T-cell (primary cell): ENCODE measurements at places on chromosomes 11 and 22. TPM values are rescaled to one million over a fixed set of nuclear protein-coding genes. Genes with fewer than 3 reads are reported as not detected.

DNA sequence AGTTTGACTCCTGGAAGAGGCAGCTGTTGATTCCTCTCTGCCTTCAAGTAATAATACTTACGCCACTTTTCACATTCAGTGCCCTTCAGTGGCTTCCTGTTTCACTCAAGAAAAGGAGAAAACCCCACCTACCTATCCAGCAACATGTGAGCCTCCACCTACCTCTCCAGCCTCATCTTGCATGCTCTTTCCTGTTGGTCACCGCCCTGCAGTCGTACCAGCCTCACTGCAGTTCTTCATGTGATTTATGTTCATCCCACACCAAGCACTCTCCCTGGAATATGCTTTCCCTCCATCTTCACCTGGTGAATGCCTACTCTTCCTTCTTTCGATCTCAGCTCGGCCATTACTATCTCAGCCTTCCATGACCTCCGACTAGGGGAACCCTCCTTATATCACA, 21.8 kb upstream of the YWHAH start:
- no peaks in the 10 kb centered on the region for H3K36me3 ChIP-seq
- no peak for DNase-seq
- H3K27me3 ChIP-seq: no peaks in the 10 kb centered on the region
- H3K27ac ChIP-seq: no peak overlapping the region

DNA sequence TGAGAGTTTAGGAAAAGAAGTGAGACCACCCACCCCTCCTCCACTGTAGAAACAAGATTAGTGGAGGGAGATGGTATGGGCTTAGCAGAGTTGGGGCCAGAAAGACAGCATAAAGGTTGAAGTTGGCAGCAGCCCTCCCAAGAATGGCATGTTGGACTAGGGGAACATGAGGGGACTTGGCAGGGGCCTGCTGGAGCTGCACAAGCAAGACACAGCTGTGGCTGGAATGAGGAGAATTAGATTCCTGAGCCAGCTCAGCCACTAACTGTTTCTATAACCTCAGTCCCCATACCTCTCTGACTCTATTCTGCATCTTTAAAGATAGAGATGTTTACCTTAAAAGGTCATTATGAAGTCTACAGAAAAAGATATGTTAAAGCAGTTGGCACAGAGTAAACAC, 13.2 kb downstream of the MAP6 start:
- H3K4me1 ChIP-seq: no peaks in the 10 kb centered on the region
- no peaks in the 10 kb centered on the region for H3K36me3 ChIP-seq
- no peak overlapping the region for H3K27ac ChIP-seq
- peaks cover 2% of the 10 kb centered on the region for H3K27me3 ChIP-seq
- H3K4me3 ChIP-seq: no peak overlapping the region

- no peaks in the 10 kb centered on the region for H3K4me1 ChIP-seq
- H3K27me3 ChIP-seq: peaks cover 13% of the 10 kb centered on the region
- no peak overlapping the region for H3K27ac ChIP-seq
- DNase-seq: no peak
These were observed 160.3 kb downstream of the MN1 start for GRCh38 chr22:27641049-27641795.

- no peak overlapping the region for H3K27ac ChIP-seq
- no peak overlapping the region for H3K4me3 ChIP-seq
- no peaks in the 10 kb centered on the region for H3K36me3 ChIP-seq
- H3K4me1 ChIP-seq: no peaks in the 10 kb centered on the region
These were observed 84.5 kb downstream of the AASDHPPT start for GRCh38 chr11:106161775-106162634.

- H3K27me3 ChIP-seq: peaks cover 2% of the 10 kb centered on the region
- no peaks in the 10 kb centered on the region for H3K4me1 ChIP-seq
- H3K27ac ChIP-seq: no peak overlapping the region
These were observed 25.4 kb upstream of the SMTN start for GRCh38 chr22:31055635-31056159.

DNA sequence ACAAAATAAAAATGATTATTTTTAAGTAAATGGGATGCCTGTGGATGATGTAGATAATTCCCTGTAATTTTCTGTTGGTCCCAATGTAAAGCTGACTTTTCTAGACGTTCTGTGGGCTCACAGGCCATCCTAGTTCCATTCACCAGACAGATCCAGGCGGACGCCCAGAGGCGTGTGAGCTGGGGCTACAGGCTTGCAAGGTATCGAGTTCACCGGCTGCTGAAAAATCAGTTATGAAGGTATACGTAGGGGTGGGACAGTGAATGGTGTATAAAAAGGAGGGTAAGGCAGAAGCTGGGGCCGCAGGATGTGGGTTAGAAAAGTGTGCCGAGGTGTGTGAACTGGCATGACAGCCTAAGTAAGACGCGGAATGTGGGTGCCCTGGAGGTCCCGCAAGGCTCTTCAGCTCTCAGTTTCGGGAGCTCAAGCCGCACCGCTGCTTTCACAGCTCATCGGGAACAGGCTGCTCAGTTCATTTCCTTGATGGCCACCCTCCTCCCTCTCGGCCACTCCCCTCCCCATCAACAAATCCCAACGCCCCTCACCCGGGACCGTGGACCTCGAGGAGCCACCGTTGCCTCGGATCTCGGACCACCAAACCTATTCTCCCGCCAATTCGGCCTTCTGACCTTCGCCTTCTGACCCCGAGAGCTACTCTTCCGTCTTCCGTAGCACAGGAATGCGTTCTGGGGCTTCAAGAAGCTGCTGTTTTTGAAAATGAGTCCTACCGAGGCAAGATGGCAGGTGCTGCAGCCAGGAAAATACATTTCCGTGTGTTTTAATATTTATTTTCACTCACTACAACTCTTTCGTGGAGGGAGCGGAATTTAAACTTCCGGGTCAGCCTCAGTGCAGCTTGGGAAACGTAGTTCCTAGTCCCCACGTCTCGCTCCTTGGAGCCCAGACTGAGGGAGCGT, at the start of gene XNDC1N:
Gene XNDC1N, minus strand, starts transcription at position 775 of the 917 bp plus-strand sequence. CDS start 5,241 bp downstream, outside the sequence.
- peak; percentile 83 for DNase-seq
- H3K27ac ChIP-seq: peak within 1 kb of the TSS; percentile 91
- peaks cover 11% of the 10 kb centered on the region for H3K36me3 ChIP-seq
- peaks cover 16% of the 10 kb centered on the region for H3K4me1 ChIP-seq
- H3K27me3 ChIP-seq: no peaks in the 10 kb centered on the region

GRCh38 chr11:16093889-16094653, 262.3 kb downstream of the SOX6 start:
- H3K36me3 ChIP-seq: no peaks in the 10 kb centered on the region
- no peak overlapping the region for H3K4me3 ChIP-seq
- no peaks in the 10 kb centered on the region for H3K4me1 ChIP-seq
- H3K27me3 ChIP-seq: no peaks in the 10 kb centered on the region
- H3K27ac ChIP-seq: no peak overlapping the region
- DNase-seq: no peak

- DNase-seq: no peak
- no peak overlapping the region for H3K4me3 ChIP-seq
- no peaks in the 10 kb centered on the region for H3K36me3 ChIP-seq
These were observed 3.0 kb downstream of the LRP5 start for GRCh38 chr11:68315171-68315920.

DNA sequence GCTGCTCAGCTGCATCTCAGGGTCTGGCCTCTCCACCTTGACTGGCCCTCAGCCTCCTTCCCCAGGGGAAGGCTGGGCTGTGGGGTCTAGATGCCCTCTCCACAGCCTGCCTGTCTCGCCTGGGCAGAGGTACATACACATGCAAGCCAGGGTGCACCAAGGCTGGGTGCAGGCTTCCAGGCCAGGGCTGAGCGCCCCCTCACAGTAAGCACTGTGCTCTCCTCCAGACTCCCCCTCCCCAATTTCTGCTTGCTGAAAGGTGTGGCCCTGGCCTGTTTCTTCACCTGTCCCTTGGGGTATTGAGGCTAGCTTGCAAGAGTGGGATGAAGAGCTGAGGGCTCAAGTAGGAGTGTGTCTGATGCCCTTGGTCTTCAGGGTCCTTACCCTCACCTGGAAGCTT, 22.5 kb downstream of the RELT start:
- H3K27ac ChIP-seq: no peak overlapping the region
- no peak overlapping the region for H3K4me3 ChIP-seq
- H3K4me1 ChIP-seq: no peaks in the 10 kb centered on the region
- no peaks in the 10 kb centered on the region for H3K27me3 ChIP-seq

- no peak for DNase-seq
- H3K4me3 ChIP-seq: no peak overlapping the region
- no peaks in the 10 kb centered on the region for H3K27me3 ChIP-seq
- H3K36me3 ChIP-seq: no peaks in the 10 kb centered on the region
- no peak overlapping the region for H3K27ac ChIP-seq
- H3K4me1 ChIP-seq: peaks cover 8% of the 10 kb centered on the region
These were observed 4.1 kb downstream of the SLC36A4 start for GRCh38 chr11:93193731-93194130.

DNA sequence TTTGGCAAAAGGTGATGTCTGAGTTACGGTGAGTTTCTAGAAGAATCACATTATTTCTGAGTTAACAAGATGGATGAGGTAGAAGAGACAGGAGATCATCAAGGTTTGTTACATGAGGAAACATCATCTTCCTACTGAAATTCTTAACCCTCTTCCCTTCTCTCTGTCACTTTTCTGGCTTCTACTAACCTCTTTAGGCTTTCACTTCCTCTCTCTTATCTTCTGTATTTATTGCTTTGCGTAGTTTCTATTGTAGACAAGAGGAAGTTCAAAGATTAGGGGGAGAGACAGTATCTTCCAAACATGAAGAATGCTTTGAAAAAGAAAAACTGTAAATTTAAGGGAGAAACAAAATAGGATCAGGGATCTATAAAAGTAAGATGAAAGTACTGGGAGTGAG, 75.4 kb downstream of the TRPC6 start:
- H3K36me3 ChIP-seq: no peaks in the 10 kb centered on the region
- no peaks in the 10 kb centered on the region for H3K27me3 ChIP-seq
- DNase-seq: no peak
- no peak overlapping the region for H3K4me3 ChIP-seq

DNA sequence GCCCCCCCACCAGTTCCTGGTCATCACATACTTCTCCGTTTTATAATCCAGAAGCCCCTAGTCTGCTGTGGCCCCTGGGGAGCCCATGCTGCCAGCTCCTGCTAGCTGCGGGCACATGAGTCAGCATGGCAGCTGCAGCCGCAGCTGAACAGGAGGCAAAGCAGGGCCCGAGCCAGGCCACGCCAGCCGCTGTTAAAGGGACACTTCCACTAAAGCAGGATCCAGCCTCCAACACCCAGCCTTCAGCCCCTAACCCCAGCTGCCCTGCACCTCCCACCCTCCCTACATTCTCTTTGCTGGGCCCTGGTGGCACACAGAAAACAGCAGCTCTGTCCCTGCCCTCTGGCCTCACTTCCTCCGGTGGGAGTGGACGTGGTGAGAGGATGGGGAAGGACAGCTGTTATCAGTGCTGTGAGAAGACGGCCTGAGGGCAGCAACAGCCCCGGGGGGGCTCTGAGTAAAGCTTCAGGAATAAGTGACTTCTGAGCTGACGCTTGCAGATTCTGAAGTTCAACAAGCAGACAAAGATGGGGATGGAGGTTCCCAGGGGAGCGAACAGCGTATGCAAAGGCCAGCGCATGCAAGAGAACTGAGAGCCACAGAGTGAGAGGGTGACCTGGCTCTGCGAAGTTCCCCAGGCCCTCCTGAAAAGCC, 688 bp upstream of the LRRC74B start:
- no peaks in the 10 kb centered on the region for H3K36me3 ChIP-seq
- H3K27me3 ChIP-seq: no peaks in the 10 kb centered on the region
- no peak overlapping the region for H3K4me3 ChIP-seq
- no peak for DNase-seq

- no peaks in the 10 kb centered on the region for H3K27me3 ChIP-seq
- H3K27ac ChIP-seq: no peak overlapping the region
- peaks cover 84% of the 10 kb centered on the region for H3K4me1 ChIP-seq
- H3K4me3 ChIP-seq: no peak overlapping the region
- peaks cover 22% of the 10 kb centered on the region for H3K36me3 ChIP-seq
These were observed 3.8 kb downstream of the DGCR2 start for GRCh38 chr22:19118329-19118880.

- peaks cover 4% of the 10 kb centered on the region for H3K4me1 ChIP-seq
- H3K36me3 ChIP-seq: no peaks in the 10 kb centered on the region
- H3K4me3 ChIP-seq: no peak overlapping the region
These were observed 3.8 kb downstream of the CYB5R3 start for GRCh38 chr22:42645341-42645937.

GRCh38 chr11:113138731-113139130, 175.7 kb upstream of the TTC12 start:
- no peaks in the 10 kb centered on the region for H3K4me1 ChIP-seq
- H3K4me3 ChIP-seq: no peak overlapping the region
- H3K36me3 ChIP-seq: no peaks in the 10 kb centered on the region
- DNase-seq: no peak
- H3K27me3 ChIP-seq: peaks cover 11% of the 10 kb centered on the region
- no peak overlapping the region for H3K27ac ChIP-seq

DNA sequence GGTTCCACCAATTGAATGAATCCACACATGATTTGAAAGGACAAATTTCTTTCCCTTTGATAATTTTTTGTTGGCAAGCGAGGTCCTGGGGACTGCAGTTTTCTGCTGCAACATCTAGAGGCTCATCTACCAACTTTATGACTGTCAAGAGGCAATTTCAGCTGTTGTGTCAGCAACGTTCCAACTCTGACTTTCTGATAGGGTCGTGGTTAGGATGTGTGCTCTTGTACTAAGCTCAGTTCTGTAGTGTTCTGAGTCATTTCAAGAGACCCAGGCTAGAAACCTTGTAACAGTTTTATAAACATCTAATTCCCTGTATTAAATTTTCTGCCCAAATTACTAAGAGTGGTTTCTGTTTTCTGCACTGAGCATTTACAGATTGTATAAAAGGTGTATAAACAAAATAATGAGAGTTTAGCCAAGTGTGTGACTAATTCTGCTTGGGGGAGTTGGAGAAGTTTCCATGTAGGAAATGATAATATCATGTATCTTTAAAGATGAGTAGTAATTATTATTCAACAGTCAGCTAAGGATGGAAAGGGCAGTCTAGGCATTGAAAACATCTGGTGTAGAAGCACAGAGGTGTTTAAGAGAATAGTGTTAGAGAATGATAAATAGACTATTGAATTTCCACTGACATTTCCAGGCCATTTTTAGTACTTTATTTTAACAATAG, 72.2 kb downstream of the RBMXL2 start:
- H3K36me3 ChIP-seq: no peaks in the 10 kb centered on the region
- no peak overlapping the region for H3K4me3 ChIP-seq
- H3K4me1 ChIP-seq: no peaks in the 10 kb centered on the region
- DNase-seq: no peak
- H3K27me3 ChIP-seq: no peaks in the 10 kb centered on the region

- peaks cover 32% of the 10 kb centered on the region for H3K27me3 ChIP-seq
- no peak for DNase-seq
- H3K4me3 ChIP-seq: no peak overlapping the region
These were observed 1.9 kb downstream of the TEAD1 start for GRCh38 chr11:12675951-12676711.

GRCh38 chr22:33347002-33347401, 288.8 kb upstream of the SYN3 start:
- H3K4me1 ChIP-seq: no peaks in the 10 kb centered on the region
- no peaks in the 10 kb centered on the region for H3K27me3 ChIP-seq
- H3K36me3 ChIP-seq: no peaks in the 10 kb centered on the region

GRCh38 chr22:46641811-46642266, 21.7 kb downstream of the GRAMD4 start:
- H3K27ac ChIP-seq: no peak overlapping the region
- H3K27me3 ChIP-seq: no peaks in the 10 kb centered on the region
- no peak for DNase-seq
- H3K36me3 ChIP-seq: no peaks in the 10 kb centered on the region

Gene CRYBA4
- total RNA-seq: not detected

Gene PHETA2
- 0.83 TPM for total RNA-seq

Gene ZDHHC5
- 59.6 TPM for total RNA-seq

Gene PGA5
- total RNA-seq: not detected

Gene IL10RA
- total RNA-seq: 404 TPM

Gene CNTN5
- not detected for total RNA-seq

Gene GVQW3
- 8.3 TPM for total RNA-seq

Gene CXCR5
- 5.6 TPM for total RNA-seq

Gene KCNQ1OT1
- total RNA-seq: 0.30 TPM

Gene SMC1B
- total RNA-seq: not detected
